ENCODE measurements at places on chromosomes 2 and 18.

- no peak for DNase-seq
Observed at GRCh38 chr2:72425996-72426395, 278.3 kb upstream of the CYP26B1 start.

DNA sequence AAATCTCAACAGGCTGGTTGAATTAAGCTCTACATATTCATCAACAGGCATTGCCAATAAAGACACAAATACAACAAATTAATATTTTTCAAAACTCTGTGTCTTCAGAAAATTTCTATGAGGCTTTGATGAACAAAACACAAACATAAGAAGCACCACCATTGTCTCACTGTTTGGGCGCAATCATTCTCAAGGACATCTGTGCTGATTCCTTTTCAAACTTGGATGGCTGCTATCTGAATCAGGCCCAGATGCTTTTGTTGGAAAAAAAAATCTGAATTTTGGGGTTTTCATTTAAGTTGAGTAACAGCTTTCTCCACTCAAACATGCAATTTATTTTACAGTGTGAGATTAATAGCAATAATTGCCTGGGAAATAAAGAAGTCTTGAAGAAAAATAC lies 173.8 kb downstream of the NRXN1 start:
- no peak for DNase-seq

GRCh38 chr2:160942476-160943142 lies 217.6 kb upstream of the TANK start:
- no peak for DNase-seq

DNA sequence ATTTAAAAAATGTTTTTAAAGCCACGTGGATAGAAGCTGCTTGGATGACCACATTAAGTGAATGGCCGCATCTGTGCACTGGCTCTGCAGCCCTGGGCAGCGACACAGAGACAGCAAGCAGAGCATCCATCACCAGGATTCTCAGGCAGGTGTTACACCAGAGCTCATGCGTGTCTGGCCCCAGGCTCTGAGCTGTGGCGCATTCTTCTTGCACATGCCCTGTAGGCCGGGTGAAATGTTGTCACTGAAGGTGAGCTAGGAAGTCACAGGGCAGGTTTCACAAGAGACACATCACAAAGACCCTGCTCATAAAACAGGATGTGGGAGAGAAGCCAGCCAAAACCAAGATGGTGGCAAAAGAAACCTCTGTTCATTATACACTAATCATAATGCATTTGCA lies 8.4 kb upstream of the PXDN start:
- no peak for DNase-seq

DNA sequence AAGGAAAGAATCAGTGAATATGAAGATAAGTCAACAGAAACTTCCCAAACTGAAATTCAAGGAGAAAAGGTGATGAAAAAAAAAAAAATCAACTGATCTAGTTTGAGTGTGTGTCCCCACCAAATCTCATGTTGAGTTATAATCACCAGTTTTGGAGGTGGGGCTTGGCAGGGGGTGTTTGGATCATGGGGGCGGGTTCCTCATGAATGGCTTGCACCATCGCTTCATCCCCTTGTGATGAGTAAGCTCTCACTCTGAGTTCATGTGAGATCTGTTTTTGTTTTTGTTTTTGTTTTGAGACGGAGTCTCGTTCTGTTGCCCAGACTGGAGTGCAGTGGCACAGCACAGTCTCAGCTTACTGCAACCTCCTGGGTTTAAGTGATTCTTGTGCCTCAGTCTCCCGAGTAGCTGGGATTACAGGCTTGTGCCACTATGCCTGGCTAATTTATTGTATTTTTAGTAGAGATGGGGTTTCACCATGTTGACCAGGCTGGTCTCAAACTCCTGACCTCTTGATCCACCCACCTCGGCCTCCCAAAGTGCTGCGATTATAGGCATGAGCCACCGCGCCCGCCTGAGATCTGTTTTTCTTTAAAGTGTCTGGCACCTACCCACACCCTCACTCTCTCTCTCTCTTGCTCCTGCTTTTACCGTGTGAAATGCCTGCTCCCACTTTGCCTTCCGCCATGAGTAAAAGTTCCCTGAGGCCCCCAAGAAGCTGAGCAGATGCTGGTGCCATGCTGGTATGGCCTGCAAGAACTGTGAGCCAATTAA lies 4.0 kb upstream of the SLC66A2 start:
- no peak for DNase-seq

GRCh38 chr2:229798446-229799155 lies 84.2 kb upstream of the DNER start:
- no peak for DNase-seq

- DNase-seq = no peak
Observed at GRCh38 chr2:196415384-196415783, 224.1 kb upstream of the CCDC150 start.

- no peak for DNase-seq
Observed at GRCh38 chr2:146807568-146808168, 1037.2 kb upstream of the ACVR2A start.

DNA sequence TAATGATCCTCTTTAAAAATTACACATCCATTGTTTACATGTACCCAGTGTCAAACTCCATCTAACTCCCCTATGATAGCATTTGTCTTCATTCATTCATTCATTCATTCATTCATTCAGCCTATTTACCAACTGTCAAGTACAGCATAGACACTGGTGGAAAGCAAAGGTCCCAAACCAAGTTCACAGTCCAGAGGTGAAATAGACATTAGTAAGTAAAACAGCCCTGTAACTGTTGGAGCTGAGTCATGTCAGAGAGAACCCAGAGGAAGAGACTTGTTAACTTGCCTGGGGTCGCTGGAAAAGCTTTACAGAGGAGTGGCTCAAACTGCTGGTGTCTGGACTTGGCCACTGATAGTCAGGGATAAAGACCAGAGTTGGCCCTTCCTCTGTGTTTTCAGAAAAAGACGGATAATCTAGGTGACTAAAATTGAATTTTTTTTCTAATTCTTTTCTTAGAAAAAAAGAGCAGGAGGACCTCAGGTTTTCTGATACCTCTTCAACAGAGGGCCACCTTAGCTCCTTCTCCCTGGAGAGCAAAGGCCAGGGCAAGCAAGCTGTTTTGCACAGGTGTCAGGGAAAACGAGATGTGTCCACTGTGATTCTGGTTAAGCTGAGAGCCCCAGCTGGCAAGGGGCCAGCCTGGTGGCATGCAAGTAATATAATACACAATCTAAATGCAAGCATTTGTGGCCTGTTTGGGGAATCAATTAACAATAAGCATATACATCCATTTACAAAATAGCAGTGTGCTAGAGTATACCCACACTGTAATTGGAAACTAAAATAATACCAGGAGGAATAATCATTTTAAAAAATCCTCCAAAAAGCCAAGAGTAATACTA lies 96.7 kb upstream of the SLC14A2 start:
- DNase-seq = no peak

DNA sequence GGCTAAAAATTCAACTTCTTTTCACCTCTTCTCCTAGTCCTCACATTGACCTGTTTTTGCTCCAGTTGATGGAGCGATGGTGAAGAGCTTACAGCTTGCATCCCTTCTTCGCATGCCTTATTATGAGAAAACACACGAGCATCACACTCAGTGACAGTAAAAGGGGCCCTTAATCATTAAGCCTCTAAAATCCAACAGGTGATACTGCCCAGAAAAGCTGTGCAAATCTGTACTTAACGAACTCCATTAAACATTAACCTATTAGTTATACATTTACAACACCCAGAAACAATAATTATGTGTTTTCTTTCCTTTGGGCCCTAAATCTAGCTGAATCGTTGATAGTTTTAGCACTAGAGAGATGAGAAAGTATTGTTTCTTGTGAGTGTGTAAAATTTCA lies 54.8 kb downstream of the LAMA1 start:
- DNase-seq = no peak

GRCh38 chr2:231015926-231016325 lies 20.0 kb downstream of the SPATA3 start:
- DNase-seq = no peak

GRCh38 chr2:61135510-61135909 lies 26.5 kb upstream of the C2orf74 start:
- DNase-seq = no peak

- peak; percentile 74 for DNase-seq
Observed at GRCh38 chr2:73291093-73291460, 2.3 kb downstream of the EGR4 start.

- no peak for DNase-seq
Observed at GRCh38 chr2:236918545-236918944, 167.1 kb upstream of the COPS8 start.

DNA sequence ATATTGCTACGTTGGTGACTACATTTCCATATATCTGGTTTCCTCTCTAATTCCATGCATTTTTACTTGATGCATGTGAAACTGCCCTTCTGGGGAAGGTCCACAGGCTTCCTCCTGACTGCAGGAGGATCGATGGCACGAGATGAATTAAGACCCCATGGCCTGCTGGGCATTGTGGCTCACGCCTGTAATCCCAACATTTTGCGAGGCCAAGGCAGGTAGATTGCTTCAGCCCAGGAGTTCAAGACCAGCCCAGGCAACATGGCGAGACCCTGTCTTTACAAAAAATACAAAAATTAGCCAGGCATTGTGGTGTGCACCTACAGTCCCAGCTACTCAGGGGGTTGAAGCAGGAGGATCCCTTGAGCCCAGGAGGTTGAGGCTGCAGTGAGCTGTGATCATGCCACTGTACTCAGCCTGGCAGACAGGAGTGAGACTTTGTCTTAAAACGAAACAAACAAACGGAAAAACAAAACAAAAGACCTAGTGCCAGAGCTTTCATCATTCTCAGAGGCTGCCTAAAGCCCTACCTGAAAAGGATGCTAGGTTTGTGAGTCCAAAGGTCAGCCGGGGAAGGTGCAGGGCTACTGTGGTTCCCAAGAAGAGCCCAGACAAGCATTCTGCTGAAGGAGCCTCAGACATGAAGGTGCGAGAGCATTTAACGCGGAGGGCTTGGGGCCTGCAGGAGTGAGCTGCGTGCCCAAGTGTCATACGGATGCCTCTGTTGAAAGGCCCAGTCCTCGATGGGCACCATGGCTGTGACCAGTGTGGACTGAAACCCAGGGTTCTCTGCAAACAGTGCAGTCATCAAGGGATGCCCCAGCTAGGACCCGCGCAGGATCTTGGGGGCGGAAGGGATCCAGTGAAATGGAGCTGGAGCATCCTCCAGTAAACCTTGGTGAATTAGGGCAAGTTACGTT lies 21.6 kb downstream of the GPR55 start:
- DNase-seq = peak; percentile 21

DNA sequence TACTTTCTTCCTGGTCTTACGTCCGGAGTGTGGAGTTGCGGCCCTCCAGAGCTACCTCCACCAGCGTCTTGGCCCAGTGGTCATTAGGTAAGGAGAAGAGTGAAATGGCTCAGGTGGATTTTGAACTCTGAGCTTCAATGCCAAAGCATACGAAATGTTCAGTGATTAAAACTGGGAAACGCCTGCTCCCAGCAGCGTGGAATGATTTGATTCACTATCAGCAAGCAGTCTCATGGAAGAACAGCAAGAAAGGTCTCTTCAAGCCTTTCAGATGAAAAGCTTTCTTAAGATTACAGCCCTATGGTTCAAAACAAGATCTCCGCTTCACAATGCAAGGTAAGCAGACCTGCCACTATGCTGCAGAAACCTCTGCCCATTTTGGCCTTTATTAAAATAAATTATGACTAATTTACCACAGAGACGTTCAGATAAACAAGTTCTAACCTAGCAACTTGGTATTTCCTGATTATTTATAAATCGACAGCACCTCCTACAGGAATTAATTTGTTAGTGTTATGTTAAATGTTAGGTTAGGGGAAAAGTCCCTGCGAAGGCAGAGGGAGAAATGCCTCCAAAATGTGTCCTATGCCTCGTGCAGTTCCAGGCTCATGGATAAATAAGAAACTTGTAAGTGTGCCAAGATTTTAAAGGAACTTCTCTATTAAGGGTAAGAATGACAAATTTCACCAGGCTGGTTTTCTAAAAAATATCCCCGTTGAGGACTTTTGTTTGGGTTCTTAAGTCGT lies 10.1 kb downstream of the SP9 start:
- DNase-seq = no peak

GRCh38 chr2:170217778-170218251 lies 39.9 kb downstream of the MYO3B start:
- no peak for DNase-seq

GRCh38 chr2:120559401-120559800 lies 176.3 kb upstream of the GLI2 start:
- DNase-seq = no peak

DNA sequence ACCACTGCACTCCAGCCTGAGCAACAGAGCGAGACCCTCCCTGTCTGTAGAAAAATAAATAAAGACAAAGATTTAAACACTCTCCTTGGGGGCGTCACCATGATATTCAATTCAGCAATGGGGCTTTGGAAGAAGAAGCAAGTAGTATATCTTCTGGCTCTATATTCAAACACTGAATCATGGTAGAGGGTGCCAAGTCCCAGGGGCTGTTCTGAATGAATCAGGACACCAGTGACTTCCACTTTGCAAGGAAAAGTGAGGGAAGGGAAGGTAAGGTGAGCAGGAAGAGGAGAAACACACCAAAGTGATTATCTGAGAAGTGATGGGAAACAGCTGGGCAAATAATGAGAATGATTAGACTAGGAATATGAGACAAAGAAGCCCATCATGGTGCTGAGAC lies 80.5 kb downstream of the AAK1 start:
- no peak for DNase-seq

GRCh38 chr2:215621381-215621780 lies 185.5 kb upstream of the FN1 start:
- no peak for DNase-seq

GRCh38 chr2:17658251-17658843 lies 95.3 kb downstream of the SMC6 start:
- DNase-seq = peak; percentile 33

GRCh38 chr2:20419007-20419576 lies 27.8 kb upstream of the RHOB start:
- DNase-seq = no peak

GRCh38 chr2:176399074-176399598 lies 129.9 kb downstream of the MTX2 start:
- no peak for DNase-seq

GRCh38 chr2:107775211-107775610 lies 51.5 kb upstream of the RGPD4 start:
- no peak for DNase-seq

GRCh38 chr2:110707386-110707965 lies 24.9 kb upstream of the ACOXL start:
- no peak for DNase-seq

DNA sequence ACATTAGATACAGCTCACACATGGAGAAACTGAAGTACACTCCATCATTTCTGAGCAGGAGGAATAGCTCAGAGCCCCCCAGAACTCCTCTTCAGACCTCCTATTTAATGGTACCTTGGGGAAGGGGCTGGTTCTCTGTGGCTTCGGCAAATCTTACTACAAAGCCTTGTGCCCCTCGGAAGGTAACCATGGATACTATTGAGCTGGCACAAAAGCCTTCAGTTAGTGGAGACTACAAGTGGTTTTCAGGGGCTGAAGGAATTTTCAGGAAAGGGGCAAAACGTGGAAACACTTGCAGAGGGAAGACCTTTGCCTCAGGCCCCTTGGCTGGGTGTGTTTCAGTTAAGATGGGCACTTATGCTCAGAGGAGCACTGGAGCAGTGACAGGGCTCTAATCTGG lies 1.1 kb upstream of the FAM237A start:
- DNase-seq = no peak

GRCh38 chr18:78054801-78055200 lies 805.2 kb downstream of the GALR1 start:
- DNase-seq = no peak

- DNase-seq = no peak
Observed at GRCh38 chr2:165863810-165864261, 69.8 kb upstream of the GALNT3 start.

Data from activated T-cell treated with anti-CD3 and anti-CD28 coated beads, Interleukin-2, amount 50 U/mL, for 48 hours (primary cell).